ENCODE measurements at places on chromosomes 16 and 17. TPM values are rescaled to one million over a fixed set of nuclear protein-coding genes. Genes with fewer than 3 reads are reported as not detected.

- DNase-seq, result no peak
Measured at GRCh38 chr16:4615384-4616046, 827 bp upstream of the UBALD1 start.

- DNase-seq, result no peak
Measured at GRCh38 chr17:70130289-70130688, 39.0 kb upstream of the KCNJ2 start.

- DNase-seq, result no peak
Measured at GRCh38 chr16:64629622-64630021, 492.2 kb downstream of the CDH11 start.

The SHBG gene
- 0.36 TPM for total RNA-seq

The C17orf50 gene
- not detected for total RNA-seq

The GNG13 gene
- not detected for total RNA-seq

The DRC3 gene
- 0.72 TPM for total RNA-seq
